Activated CD8-positive, alpha-beta memory T cell treated with anti-CD3 and anti-CD28 coated beads for 1 hour (primary cell): ENCODE measurements at places on chromosomes 1 and 21.

GRCh38 chr21:37936010-37936785 is 19.9 kb upstream of the KCNJ6 start:
- DNase-seq: no peak

- DNase-seq: no peak
Measured at GRCh38 chr1:109201123-109201703, 12.5 kb upstream of the SARS1 start.

- no peak for DNase-seq
Measured at GRCh38 chr1:182674346-182675246, 9.8 kb downstream of the RGS8 start.

- DNase-seq: no peak
Measured at GRCh38 chr1:108016451-108016920, 51.5 kb upstream of the VAV3 start.

DNA sequence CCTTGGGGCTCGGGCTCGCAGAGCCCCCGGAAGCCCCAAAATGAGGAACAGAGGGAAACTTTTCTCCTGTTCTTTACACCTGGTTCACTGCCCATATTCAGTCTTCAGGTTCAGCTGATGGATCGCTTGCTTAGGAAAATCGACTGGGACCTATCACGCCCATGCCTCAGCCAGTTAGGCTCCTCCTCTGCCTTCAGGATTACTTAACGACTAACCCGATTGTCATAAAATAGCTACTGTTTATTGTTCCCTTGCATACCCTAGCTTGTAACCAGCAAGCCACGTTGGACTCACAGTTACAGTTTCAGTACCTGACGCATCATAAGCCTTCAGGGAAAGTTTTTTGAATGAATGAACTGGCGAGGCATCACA is 692 bp downstream of the TARDBP start:
- DNase-seq: no peak

GRCh38 chr1:9421533-9421873 is 117.8 kb upstream of the SLC25A33 start:
- no peak for DNase-seq

DNA sequence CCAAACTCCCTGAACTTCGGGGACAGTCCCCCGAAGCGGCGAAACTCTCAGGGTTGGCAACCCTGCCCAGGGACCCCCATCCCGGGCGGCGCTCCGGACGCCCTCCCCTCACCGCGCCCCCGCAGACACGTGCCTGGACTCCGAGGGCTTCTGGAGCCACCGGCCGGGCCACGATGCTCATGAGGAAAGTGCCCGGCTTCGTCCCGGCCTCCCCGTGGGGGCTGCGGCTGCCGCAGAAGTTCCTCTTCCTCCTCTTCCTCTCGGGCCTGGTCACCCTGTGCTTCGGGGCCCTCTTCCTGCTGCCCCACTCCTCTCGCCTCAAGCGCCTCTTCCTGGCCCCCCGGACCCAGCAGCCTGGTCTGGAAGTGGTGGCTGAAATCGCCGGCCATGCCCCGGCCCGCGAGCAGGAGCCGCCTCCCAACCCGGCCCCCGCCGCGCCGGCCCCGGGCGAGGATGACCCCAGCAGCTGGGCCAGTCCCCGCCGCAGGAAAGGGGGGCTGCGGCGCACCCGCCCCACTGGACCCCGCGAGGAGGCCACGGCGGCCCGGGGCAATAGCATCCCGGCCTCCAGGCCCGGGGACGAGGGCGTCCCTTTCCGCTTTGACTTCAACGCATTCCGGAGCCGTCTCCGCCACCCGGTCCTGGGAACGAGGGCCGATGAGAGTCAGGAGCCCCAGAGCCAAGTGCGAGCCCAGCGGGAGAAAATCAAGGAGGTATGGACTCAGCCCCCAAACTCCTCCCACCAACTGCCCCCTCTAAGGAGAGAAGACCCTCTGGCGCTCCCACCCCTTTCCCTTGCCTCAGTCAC is 1.2 kb downstream of the MAN1C1 start:
- DNase-seq: no peak

- DNase-seq: no peak
Measured at GRCh38 chr1:178451529-178451928, 45.2 kb downstream of the CLEC20A start.

GRCh38 chr1:7928247-7928646 is 12.4 kb downstream of the TNFRSF9 start:
- no peak for DNase-seq

DNA sequence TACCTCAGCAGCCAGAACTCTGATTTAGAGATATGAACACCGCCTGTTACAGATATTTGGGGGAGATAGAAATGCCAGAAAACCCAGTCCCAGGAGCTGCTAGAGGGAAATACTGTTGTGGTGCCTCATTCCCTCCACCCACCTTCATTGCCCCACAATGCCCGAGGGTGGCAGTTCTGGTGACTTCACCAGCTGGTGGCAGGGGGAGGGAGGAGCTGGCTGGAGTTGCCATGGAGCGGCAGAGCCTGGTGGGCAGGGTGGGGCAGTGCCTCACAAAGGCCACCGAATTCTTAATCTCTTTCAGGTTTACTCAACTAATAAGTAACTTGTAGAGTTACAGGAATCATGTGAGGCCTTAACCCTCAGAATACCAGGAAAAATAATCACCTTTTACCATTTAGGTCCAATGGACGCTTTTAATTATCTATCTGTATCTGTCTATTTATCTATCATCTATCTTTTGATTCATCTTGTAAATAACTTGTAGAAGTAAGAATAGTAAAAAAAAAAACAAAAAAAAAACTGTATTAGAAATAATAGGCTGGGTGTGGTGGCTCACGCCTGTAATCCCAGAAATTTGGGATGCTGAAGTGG is 11.7 kb upstream of the S100A11 start:
- peak; percentile 44 for DNase-seq

- DNase-seq: no peak
Measured at GRCh38 chr1:200028586-200029034, 1.1 kb downstream of the NR5A2 start.

DNA sequence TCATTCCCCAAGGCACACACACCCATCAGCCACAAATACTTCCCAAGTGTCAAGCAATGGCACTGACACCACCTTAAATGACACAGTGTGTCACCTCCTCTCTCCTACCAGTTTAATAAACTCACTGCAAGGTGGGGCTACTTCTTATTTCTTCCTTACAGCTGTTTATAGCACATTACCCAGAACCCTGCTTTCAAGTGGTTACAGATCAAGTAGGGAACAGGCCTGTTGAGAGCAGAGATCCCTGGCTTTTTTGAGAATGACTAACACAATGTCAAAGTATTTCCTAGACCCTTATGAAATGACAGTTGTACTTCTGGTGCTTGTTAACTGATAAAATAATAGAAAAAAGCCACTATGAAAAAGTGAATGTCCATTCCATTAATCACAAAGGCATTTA is 19.8 kb downstream of the ZBTB17 start:
- DNase-seq: no peak

DNA sequence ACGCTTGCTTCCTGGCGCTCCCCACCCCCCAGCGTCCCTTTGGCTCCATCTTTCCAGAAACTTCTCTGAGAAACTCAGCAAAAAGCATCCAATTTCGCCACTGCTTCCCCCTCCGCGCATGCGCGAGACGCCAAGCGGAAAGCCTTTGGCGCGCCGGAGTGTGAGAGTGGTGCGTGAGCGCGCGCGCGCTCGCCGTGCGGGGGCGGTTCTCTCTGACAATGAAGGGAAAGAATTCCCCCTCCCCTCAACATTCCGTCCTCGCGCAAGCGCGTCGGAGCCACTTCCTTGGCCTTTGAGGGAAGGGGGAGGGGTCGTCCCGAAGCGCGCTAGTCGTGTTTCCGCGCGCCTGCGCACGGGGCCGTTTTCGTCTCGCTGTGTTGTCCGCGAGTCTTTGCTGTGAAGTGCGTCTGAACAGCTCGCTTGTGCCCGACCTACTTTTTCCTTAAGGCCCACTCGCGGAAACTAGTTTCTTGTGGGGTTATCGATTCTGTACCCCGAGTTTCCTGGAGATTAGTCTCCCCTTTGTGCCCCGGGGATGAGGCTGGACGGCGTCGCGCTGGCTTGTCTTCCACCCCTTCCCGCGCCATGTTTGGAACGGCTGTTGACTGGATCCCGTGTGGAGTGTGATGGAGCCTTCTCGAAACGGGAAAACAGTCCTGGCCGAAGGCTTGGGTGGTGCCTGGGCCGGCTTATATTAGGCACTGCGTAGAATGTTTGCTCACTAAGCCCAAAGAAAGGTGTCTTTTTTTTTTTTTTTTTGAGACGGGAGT is 11.6 kb upstream of the SPEN start:
- peak; percentile 97 for DNase-seq

- no peak for DNase-seq
Measured at GRCh38 chr1:147756341-147756740, 4.1 kb downstream of the GJA5 start.

- DNase-seq: no peak
Measured at GRCh38 chr1:240190881-240191401, 99.3 kb downstream of the FMN2 start.

GRCh38 chr1:117346206-117346928 is 20.9 kb upstream of the MAN1A2 start:
- no peak for DNase-seq

DNA sequence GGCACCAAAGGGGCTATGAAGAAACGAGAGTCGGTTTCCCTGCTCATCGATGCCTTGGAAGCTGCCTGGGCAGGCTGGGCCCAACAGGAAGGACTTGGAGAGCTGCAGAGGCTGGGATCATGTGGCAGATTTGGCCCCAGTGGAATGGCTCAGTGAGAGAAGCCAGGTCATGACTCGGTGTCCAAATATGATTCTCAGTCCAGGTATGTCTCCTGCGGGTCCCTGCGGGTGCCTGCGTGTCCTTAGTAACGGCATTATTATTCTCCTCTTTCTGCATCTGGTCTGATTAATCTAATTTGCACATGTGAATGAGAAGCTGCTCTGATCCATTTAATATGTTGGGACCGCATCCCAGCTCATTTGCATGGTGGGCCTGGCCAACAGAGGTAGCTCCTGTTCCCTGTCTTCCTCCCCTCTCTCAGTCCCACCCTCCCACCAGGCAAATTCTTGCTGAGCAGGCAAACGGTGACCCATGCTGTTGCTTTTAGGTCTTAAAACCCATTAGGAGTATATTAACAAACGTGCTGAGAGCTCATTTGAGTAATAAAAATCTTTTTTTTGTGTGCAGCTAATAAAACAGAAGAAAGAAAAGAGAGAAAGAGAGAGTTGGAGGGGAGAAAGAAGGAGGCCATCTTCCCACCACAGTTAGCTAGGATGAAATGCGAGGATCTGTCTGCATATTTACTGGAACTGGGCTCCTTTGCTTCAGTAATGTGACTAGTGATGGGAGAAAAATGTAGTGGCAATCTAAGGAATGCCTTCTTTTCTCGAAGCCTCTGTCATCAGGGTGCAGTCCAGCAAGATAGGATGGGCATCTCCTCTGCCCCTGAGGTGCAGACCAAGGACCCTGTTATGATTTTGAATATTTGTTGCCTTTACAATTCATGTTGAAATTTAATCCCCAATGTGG is 133.5 kb downstream of the HMGB4 start:
- DNase-seq: no peak

DNA sequence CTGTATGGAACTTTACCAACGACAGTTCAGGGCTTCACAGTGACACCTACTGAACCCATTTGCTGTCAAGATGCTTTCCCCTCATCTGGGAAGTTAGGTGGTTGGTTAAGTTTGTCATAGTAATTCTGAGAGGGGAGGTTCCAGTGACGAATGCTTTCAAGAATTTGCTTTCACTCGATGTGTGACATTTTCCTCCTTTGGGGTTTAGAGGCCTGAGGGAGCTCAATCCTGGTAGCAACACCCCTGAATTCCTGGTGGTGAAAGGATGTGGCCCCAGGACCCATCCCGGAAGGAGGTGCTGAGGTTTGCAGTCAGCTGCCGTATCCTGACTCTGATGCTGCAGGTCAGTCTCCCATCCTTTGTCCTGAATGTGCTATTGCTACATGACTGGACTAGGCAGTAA is 2.8 kb downstream of the PIGV start:
- DNase-seq: no peak

- no peak for DNase-seq
Measured at GRCh38 chr1:223087291-223088255, 55.5 kb downstream of the TLR5 start.

- no peak for DNase-seq
Measured at GRCh38 chr1:26452459-26453183, 19.6 kb upstream of the HMGN2 start.

DNA sequence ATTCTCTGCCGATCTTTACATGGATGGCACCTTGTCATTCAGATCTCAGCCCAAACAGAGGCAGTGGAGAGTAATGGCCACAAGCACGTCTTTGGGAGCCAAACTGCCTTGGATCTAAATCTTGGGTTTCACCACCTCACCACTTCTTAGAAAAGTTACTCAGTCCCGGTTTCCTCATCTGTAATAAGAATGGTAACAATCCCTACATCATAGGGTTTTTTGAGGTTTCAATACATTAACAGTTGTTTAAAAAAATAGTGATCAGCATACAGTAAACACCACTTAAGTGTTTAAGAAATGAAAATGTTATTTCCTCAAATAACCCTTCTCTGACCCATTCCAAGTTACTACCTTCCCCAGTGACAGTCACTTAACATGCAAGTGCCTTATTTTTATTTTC is 38.5 kb upstream of the KCNA3 start:
- DNase-seq: no peak

DNA sequence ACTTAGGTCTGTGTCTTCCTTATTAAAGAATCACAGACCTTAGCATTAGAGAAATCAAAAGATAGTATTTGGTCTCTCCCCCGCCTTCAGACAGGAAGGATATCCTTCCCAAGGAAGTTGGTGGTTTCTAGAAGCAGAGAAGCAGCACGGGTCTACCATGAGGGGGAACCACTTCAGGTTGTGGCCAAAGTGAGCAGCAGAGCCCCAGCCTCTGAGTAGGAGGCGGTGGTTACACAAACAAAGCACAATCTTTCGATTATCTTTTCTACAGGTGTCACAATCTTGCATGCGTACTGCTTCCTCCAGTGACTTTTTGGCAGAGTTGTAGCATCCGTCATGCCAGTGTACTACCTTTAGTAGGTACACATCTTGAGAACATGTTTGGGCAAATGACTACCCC is 8.8 kb downstream of the PGLYRP4 start:
- DNase-seq: no peak

DNA sequence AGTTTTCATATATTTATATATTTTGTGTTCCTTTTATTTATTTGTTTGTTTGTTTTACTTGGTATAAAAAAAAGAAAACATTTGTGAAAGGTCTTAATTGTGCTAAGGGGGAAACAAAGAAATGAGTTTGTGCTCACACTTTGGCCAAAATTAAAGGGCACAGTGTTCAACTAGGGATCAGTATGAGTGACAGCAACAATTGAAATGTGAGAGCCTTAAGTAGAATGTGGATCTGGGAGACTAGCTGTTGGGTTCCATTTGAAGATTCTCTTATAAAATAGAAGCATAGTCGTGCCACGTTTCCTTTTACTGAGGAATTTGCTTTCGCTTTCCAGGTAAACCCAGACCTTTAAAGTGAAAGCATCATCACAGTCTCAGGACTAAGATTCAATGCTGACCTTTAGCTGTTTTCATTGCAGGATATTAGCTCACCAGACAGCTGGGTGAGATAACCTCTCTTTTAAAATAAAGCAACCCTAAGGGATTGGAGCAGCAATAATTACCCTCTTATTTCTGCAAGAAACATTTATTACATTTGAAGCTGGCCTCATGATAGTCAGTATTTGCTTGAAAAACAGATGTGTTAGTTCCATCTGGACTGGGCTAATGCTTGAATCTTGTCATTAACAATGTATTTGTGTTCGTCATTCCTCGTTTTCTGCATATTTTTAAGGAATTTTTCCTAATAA is 37.1 kb upstream of the CD55 start:
- DNase-seq: no peak

- no peak for DNase-seq
Measured at GRCh38 chr1:206794294-206794908, 22.1 kb upstream of the IL10 start.

- DNase-seq: no peak
Measured at GRCh38 chr1:5936126-5936525, 56.1 kb downstream of the NPHP4 start.
